ENCODE measurements at places on chromosomes 6 and 20. TPM values are rescaled to one million over a fixed set of nuclear protein-coding genes. Genes with fewer than 3 reads are reported as not detected.

The TRIM10 gene
- total RNA-seq: not detected

The EEF1A1 gene
- total RNA-seq: 16,627 TPM

The TRIM40 gene
- not detected for total RNA-seq

The COL20A1 gene
- total RNA-seq: not detected

The ZNF311 gene
- total RNA-seq: 1.6 TPM

The NRN1 gene
- total RNA-seq: 117 TPM

The LKAAEAR1 gene
- not detected for total RNA-seq

The SIRPB2 gene
- not detected for total RNA-seq

The NKX2-2 gene
- total RNA-seq: not detected

The OXT gene
- not detected for total RNA-seq

The RAB44 gene
- total RNA-seq: under 0.01 TPM

The SLC16A10 gene
- 0.81 TPM for total RNA-seq

The IP6K3 gene
- total RNA-seq: 0.32 TPM

The ARMH2 gene
- total RNA-seq: not detected

The CALHM4 gene
- not detected for total RNA-seq

The HEY2 gene
- total RNA-seq: 2.3 TPM

All from hair follicle dermal papilla cell (primary cell).